Stimulated activated naive CD8-positive, alpha-beta T cell treated with anti-CD3 and anti-CD28 coated beads, Interleukin-15, amount 100 ng/mL, for 72 hours (primary cell): ENCODE measurements at places on chromosomes 4 and X.
A peak's percentile ranks its signal among the peaks of the same experiment; 100 is the strongest.

DNA sequence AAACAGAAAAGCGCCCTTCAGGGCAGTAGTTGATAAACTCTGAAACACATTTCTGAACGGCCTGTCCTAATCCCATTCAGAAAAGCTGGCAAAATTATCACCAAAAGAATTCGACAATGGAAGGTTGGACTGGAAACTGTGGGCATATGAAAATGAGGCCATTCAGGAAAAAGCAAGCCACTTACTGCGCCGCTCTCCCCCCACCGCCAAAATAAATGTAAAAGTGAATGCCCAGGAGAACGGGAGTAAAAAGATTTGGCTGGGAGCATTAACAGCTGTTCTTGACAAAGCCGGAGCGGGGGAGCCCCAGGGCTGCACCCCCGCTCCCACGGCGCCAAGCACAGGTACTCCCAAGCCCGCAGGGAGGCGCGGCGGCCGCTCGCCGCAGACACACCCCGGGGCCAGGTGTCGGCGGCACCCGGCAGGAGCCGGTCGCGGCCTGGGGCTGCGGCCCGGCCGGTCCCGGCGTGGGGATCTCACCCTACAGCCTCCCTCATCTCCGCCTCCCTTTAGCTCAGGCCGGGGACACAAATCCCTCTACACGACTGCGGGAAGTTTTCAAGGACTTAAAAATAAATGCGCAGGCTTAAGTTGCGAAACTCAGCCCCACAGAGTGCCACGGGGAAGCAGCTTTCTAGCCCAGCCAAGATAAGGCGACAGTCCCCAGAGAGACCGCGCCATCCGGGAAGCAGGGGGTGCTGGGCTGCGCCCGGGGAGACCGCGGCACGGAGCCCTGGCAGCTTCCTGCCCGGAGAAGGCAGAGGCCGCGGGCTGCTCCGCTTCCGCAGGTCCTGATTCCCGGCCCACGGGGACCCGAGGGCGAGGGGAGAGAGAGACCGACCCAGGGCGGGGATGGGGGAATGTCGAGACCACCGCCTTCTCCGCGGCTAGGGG lies 593 bp downstream of the SH3RF1 start:
- DNase-seq, result peak; percentile 27

DNA sequence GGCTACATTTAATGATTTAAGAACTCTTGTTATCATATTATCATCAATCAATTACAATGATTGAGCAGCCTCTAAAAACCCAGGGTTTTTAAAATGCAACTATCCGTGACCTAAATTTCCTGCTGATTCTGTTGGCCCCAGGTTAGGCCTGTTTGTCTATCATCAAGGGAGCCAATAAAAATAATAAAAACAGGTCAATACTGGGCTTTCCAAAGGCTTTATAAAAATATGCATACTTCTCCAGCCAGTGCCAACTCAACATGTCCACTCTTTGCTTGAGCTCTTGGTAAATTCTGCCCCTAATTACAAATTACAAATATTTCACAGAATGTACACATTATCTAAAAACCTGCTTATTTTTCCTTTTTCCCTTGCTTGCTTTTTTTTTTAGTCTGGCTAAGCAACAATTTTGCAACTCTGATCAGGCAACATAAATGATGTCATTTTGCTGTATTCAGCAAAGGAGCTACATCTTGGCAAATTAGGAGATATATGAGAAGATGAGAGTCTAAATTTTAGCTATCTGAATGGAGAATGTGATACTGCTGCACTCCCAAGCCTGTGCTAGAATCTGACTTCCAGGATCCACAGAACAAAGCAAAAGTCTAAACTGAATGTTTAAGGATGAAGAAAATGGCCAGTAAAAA lies 204.0 kb downstream of the SCFD2 start:
- DNase-seq, result no peak

GRCh38 chr4:6372649-6373525 lies 99.5 kb downstream of the PPP2R2C start:
- DNase-seq, result peak; percentile 15

DNA sequence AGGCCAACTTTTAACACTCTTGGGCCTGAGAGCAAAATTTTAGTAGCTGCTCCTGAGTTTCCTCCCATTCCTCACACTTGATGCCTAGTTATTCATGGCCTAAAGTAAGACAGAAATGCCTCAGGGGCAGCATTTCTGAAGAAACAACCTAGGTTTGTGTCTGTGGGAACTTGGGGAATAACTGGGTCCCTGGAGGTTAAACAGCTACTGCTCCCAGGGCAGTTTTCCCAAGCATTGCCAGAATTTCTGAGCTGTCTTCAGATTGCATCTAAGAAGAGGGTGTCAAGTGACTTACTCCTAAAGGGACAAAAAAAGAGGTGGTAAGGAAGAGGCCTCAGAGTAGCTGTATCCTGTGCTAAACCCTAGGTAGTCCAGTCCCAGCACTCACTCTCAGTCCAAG lies 130.8 kb upstream of the ACSL4 start:
- DNase-seq, result no peak

DNA sequence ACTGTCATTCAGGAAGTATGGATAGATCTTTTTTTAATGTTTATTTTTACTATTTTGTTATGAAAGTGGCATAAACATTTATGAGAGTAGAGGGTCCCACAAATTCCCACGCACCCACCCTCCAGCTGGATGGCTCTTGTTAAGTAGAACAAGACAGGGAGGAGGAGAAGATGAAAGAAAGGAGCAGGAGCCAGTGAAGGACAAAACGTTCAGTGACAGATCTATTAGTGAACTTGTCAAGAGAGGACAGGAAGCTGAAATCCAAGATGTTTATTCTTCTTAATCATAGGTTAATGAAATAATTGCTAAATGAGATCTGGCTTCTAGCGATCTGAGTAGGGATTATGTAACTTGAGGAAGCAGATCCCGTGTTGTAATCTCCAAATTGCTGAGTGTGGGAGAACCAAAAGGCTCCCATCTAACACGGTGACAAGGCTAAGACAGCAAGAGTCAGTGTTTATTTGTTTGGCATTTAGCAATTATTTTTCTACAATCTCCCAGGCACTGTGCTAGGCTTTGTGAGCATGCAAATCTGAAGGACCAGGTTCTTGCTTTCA lies 162.5 kb downstream of the SHROOM3 start:
- DNase-seq, result no peak

- DNase-seq, result no peak
Observed at GRCh38 chrX:30373479-30373878, 64.3 kb upstream of the NR0B1 start.

DNA sequence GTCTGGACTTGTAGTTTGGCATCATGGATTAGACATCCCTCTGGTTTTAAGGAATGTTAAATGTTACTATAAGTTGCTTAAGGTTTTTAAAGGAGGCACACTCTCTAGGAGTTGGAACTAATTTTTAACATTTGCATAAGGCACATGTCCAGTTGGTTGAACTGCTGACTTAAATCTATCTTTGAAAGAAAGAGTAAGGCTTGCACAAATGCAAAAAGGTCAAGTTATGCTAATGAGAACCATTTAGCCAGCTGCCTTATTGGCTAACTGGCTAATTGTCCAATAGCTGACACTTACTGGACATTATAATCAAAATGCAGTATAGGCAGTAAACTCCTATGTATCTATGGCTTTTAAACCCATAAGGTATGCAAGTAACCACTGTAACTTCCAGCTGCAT lies 206.1 kb upstream of the TTC29 start:
- DNase-seq, result no peak

DNA sequence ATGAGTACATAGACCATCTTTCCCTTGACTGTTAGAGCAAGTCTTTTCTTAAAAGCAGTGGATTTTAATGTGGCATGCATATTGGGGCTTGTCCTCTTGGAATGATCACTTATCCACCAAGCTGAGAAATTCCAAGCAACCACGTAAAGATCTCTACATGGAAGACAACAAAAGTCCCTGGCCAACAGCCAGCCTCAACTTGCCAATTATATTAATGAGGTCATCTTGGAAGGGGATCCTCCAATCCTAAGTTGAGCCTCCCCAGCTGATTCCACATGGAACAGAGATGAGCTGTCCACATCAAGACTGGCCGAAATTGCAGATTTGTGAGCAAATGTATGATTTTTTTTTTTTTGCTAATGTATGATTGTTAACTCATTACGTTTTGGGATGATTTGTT lies 20.6 kb upstream of the FTHL17 start:
- no peak for DNase-seq
